ENCODE measurements at places on chromosomes 12 and 14.

DNA sequence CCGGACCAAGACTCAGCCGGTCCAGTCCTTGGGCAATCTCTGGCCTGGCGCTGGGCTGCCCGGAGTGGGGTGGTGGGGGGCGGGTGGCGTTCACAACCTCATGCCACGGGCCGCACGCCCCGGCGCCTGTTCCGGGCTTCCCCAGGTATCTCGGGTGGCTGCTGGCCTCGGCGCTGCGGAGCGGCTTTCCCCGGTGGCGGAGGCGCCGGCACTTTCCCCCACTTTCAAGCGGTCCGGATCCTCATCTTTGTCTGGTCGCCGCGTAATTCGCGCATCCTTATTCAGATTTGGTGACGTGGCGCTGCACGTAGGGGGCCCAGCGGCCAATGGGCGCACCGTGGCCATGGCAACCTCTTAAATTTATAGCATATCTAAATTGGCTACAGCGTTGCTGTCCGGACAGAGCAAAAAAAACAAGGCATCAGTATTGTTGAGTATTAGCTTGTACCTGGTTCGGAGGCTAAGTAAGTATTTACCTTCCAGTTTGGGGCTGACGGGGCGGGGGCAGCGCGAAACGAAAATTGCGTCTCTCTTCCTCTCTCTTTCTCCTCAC, at the start of gene LHX5:
TSS of gene LHX5 (minus strand) at position 253 of the 553 bp plus-strand sequence. CDS start 373 bp downstream, outside the sequence.
- DNase-seq: no peak

DNA sequence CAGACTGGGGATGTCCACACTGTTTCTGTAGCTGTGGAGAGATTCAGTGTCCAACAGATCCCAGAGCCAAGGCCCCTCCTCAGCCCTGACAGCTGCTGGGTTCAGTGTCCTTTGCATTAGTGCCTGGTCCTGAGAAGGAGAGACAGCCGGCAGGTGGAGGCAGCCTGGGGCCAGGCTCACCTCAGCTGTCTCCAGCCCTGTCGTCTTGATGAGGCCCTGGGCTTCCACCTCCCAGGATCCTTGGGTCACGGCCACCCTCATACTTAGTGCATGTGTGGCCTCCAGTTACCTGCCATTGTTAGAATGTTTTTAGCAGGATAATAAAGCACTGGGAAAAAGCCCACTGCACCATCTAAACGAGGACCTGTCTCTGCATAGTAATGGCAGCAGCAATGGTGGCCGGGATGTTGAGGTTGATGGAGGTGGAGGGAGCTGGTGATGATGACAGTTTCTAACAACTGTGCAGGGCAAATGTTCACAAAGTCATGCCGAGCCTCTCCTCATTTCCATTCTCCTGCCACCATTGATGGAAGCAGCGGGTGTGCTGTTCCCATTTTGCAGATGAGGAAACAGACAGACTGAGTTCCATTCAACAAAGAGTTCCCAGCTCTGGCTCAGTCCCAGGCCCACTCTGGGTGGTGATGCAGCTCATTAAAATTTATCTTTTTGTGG, 17.7 kb downstream of the ASB2 start:
- DNase-seq: no peak

DNA sequence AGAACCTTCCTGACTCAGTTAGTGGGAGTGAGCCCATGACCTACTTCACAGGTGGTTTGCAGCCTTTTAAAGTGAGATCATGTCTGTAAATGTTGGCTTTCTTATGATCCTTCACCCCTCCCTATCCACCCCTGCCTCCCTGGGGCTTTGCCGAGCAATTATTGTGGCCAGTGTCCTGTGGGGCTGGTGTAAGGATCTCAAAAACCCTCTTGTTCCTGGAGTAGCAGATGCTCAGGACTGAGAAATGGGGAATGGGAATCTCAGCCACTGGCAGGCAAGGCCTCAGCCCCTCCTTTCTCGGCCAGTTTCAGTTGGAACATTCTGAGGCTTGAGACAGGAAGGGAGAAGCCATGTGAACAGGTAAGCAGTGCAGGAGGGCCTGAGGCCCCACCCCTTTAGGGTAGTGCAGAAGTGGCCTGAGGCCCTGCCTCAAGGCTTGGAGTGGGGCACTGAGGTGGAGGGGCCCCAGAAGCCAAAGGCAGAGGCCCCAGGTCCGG, 53.8 kb downstream of the PLEKHG3 start:
- DNase-seq: no peak

GRCh38 chr12:51955702-51956101, 4.2 kb downstream of the ACVR1B start:
- DNase-seq: no peak

GRCh38 chr12:19440019-19440858, 947 bp downstream of the AEBP2 start:
- DNase-seq: no peak

DNA sequence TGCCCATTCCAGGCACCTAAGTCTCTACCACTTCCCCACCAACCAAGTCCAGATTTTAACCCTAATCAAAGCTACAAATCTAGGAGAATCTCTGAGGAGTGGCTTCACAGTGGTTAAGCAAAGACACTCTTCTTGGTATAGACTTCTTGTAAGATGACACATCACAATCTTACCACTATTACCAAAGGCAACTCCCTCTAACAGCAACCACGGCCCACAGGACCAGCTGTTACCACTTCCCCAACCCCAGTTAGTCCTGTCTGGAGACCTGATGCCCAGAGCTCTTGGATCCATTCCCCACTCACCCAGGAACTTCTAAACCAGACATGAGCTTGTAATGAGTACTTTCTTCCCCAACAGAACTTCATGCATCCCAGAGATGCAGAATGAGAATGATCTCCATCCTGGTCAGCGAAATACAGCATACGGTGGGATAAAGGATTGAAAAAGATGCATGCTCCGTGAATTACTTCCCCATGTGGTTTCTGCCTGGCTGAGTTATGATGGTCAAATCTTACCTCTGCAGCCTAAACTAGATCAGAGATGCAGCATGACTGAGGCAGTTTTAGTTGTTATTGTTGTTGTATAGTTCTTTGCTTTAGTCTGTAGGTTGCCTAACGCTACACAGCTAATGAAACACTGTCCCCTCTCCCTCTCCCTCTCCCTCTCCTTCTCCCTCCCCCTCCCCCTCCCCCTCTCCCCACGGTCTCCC, 87.7 kb upstream of the FOXN3 start:
- DNase-seq: peak; percentile 59

DNA sequence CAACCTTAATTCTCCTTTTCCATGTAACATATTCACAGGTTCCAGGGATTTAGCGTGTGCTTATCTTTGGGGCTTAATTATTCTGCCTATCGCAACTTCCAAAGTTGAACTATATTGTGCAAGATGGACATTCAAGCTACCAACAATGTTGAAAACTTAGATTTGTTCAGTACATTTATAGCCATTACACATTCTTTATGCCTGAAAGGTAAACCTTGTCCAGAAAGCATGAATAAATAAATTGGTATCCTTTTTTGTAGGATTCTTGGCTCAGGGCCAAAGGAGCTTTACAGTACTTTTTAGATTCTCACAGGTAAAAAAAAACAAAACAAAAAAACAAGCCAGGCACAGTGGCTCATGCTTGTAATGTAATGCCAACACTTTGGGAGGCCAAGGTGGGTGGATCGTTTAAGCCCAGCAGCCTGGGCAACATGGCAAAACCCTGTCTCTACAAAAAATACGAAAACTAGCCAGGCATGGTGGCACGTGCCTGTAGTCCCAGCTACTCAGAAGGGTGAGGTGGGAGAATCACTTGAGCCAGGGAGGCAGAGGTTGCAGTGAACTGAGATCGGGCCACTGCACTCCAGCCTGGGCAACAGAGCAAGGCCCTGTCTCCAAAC, 3.3 kb downstream of the C12orf56 start:
- no peak for DNase-seq

Measured in SIG-M5 (cell line).